ENCODE measurements at places on chromosomes 7 and 10.

GRCh38 chr10:73601486-73601921 lies 10.4 kb upstream of the USP54 start:
- no peak for DNase-seq

DNA sequence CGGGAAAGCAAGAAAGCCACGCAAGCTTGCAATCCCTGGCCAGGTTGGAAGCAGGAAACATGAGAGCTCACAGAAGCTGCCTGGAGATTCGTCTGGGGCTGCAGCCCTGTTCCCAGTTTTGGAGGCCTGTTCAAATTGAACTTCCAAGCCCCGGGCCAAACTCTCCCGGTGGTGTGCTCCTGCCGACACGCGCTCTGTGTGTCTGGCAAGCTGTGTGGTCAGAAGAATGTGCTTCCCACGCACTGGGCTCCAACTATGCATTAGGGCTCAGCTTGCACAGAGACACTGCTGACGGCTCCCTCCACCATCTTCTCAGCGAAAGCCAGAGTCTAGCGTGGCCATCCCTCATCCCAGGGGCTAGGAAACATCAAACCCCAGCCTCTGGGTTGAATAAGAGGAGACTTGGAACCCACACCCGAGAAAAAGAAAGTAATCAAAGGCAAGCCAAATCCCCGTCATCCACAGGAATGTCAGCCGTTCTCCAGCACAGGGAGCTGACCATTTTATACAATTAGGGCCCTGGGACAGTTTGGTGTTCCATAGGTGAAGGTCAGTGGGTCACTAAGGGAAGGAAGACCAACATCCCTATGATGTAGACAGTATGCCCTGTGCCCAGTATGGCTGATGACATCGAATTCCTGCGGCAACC lies 107.2 kb downstream of the FGFR2 start:
- DNase-seq: no peak

DNA sequence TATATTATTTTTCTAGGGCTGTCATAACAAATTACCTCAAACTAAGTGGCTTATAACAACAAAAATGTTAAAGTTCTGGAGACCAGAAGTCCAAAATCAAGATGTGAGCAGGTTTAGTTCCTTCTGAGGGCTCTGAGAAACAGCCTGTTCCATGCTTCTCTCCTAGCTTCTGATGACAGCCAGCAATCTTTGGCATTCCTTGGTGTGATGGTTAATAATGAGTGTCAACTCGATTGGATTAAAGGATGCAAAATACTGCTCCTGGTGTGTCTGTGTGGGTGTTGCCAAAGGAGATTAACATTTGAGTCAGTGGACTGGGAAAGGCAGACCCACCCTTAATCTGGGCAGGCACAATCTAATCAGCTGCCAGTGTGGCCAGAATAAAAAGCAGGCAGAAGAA lies 26.3 kb upstream of the TNKS2 start:
- DNase-seq: no peak

- no peak for DNase-seq
These were observed 79.8 kb downstream of the EPDR1 start for GRCh38 chr7:38000272-38000671.

DNA sequence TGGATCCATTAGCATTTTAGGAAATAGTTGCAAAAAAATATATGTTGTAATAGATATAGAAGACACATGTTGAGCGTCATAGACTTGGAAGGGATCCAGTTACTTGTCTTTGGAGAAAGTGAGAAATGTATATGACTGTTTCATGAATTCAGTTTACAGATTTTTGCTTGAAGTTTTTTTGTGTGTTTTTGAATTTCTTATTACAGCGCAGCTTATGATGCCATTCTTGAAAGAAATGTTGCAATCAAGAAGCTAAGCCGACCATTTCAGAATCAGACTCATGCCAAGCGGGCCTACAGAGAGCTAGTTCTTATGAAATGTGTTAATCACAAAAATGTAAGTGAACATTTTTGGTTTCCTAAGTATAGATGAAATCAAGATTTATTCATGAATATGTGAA lies 98.2 kb downstream of the MAPK8 start:
- DNase-seq: no peak

DNA sequence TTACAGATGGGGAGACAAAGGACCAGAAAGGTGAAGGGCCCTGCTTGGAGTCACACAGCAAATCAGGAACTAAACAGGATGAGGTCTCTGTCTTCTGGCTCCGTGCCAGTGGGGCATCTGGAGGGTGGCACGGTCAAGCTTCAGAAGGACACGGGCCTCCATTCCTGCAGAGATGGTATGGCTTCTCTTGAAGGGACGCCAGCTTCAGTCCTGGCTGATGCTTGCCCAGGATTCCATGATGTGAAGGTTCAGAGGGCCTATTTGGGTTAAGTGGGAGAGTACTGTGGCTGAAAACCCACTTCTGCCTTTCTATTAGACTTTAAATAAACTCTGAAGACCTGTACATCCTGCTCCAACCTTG lies 6.1 kb downstream of the RAMP3 start:
- DNase-seq: no peak

All from activated CD4-positive, alpha-beta T cell treated with anti-CD3 and anti-CD28 coated beads, Interleukin-2, amount 50 U/mL, for 16 hours (primary cell).